ENCODE measurements at places on chromosomes 12 and 14.

DNA sequence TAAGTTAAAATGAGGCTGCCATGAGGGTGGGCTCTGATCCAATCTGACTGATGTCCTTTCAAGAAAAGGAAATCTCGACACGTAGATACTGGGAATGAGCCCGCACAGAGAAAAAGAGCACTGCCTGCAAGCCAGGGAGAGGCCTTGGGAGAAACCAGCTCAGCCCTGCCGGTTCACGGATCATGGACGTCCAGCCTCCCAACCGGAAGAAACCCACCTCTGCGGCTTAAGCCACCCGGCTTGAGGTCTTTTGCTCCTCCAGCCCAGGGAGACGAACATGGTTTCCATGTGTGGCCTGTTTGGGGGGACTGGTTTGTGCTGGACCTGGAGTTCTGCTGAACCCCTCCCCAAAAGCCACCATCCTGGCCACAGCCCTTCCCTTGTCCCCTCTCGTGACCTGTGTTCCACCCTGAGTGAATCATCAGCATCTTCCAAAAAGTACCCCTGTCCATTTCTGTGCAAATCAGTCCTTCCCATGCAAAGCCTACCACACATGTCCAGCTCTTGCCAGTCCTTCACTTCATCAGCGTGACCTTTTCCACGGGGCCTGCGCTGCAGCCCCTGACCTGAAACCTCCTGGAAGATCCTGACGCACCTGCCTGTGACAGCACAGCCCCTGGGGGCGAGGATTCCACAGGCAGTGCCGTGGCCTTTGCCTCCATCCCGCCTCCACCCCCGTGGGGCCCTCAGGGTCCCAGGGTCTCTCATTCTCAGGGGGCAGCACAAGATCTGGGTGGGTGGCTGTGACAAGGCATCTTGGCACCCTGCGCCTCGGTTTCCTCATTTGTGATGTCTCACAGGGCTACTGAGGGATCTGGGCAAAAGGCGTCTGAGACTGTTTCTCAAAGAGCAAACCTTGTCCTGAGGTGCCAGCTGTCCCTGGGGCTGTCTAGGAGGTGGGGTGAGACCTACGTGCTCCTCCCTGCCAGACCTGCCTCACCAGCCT is 51.6 kb upstream of the GPR68 start:
- no peak for DNase-seq

DNA sequence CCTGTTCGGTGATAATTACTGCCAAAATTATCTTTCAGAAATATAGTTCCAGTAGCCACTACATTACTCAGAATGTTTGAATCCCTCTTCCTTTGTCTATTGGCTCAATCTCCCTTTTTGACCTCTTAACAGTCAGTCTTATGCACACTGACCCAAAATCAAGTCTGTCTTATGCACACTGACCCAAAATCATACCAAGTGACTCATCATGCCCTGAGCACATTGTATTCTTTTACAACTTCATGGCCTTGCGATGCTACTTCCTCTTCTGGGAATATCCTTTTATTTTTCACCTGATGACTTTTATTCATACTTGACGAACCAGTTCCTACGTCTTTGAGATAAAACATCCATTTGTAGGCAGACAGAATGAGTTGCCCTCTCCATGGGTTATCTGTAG is 182.3 kb downstream of the NPAS3 start:
- DNase-seq, result no peak

- DNase-seq, result no peak
Measured at GRCh38 chr14:73233564-73233963, 3.7 kb upstream of the PAPLN start.

- DNase-seq, result no peak
Measured at GRCh38 chr12:65330331-65330730, 51.8 kb downstream of the MSRB3 start.

DNA sequence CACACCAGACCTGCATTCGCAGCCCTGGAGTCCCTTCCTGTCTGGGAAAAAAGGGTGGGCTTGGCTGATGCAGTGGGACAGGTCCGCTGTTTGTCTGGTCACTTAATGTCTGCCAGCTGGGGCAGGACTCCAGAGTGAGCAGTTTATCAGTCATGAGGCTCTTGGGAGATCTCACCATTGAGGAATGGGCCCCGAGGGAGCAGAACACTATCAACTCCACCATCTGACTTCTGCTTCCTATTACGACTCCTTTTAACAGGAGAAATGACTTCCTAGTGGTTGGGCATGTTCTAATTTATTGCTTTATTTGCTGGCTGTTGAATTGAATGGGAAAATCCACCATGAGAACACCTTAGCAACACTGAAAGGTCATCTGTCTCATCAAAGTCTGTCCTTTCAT is 182.5 kb upstream of the RASSF8 start:
- DNase-seq, result no peak

- no peak for DNase-seq
Measured at GRCh38 chr14:94751956-94752355, 18.0 kb downstream of the GSC start.

DNA sequence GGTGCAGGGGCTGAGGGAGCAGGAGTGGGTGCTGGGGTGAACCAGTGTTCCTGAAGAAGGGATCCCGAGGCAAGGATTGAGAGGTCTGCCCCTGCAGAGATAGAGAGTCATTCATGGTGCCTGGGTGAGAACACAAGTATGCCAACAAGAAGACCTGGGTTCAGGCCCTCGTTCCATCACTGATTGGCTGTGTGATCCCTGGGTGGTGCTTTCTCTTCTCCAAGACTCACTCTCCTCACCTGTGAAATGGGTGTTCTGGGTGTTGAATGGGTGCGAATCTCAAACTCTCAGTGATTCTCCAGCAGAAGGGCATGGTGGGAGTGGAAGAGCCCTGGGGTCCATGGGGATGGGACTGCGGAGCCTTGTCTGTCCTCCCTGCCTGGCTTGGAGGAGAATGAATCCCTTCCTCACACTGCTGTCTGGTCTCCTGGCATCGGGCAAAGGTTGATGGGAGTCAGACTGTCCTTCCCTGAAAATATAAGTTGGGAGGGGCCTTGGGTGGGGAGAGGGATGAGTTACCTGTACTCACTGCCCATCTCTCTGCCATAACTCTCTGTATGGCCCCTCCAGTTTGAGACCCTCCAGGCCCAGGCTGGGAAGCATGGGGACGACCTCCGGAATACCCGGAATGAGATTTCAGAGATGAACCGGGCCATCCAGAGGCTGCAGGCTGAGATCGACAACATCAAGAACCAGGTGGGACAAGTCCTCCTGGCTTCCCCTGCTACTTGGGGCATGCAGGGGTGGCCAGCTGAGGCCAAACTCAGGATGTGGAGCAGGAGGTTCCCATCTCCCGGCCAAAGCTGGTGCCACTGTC is 9.6 kb downstream of the KRT7 start:
- no peak for DNase-seq

Measured in activated CD4-positive, CD25-positive, alpha-beta regulatory T cell (primary cell).